ENCODE measurements at places on chromosomes 6 and 20.

DNA sequence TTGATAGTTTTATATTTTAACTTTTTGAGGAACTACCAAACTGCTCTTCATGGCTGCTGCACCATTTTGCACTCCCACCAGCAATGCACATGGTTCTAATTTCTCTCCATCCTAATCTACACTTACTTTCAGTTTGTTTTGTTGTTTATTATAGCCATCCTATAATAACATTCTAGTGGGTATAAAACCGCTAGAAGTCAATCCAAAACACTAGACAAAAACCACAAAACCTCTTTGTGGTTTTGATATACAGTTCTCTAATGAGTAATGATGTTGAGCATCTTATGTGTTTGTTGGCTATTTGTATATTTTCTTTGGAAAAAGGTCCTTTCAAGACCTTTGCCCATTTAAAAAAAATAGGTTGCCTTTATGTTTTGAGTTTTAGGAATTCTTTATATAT is 5.6 kb downstream of the RPP21 start:
- DNase-seq, result no peak

DNA sequence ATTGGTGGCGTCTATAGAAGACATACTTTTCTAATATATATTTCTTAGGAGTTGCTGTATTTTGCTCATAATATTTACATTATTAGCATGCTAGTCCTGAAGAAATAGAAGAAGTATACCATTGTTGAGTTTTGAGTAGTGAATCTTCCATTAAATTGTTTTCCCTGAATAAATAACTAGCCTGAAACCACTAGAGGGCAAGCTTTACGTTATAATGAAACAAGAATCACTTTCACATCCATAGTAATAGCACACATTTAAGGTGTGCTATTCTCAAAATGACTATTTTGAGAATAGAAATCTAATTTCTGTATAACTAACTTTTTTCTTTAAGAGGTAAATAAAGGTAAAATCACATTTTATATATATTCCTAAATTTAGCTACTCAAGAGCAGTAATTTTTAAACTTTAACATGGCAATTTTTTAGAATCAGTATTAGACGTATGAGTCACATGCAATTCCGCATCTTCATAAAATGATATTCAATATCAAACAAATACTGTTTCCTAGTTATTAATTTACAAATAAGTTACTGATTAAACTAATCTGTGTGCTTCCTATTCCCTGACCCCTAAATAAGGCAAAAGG is 213.2 kb upstream of the MANEA start:
- DNase-seq, result no peak

DNA sequence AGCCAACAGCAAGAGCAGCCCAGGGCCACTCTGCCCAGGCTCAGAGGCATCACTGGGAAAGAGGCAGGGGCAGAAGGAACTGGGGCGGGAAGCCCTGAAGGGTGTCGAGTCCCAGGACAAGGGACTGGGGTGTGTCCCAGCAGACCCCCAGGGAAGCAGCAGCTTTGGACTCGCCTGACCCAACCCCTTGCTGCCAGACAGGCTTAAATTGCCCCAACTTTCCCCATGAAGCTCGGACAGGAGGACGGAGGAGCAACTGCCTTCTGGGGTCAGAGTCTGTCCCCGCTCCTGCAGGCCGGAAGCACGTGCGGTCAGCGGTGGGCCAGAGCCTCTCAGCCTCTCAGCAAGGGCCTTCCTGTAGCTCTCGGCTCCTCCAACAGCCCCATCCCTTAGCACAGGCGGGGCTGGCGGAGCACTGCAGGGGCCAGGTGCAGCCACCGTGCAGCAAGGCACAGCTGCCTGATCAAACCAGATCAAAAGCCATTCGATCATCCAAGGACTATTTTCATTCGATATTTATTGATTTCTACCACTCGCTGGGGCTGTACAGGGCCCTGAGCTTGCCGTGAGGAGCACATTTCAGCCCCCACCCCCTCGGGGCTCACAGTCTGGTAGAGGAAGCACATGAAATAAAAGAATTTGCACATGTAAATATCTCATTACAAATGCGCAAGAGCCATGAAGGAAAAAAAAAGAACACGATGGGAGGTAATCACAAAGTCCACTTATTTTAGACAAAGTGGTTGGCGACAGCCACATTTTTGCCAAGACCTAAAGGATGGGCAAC is 31.8 kb upstream of the STX16 start:
- DNase-seq, result no peak

GRCh38 chr20:38498909-38499308 is 26.3 kb downstream of the RALGAPB start:
- DNase-seq, result no peak

- no peak for DNase-seq
Measured at GRCh38 chr20:58690396-58691135, 2.0 kb upstream of the NPEPL1 start.

DNA sequence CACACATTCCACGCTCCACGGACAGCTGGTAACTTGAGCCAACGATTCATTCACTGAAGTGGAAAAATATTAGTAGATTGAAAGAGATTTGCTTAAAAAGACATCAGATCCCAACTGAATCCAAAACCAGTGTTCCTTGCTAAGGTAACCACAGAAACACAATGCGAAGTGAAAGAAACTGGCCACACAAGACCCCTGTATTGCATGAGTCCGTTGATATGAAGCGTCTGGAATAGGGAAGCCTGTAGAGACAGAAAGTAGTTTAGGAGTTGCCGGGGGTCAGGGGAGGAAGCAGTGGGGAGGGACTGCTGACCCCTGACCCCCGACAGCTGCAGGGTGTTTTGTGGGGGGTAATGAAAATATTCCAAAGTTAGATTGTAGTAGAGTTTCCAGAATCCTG is 10.0 kb downstream of the PCK1 start:
- DNase-seq, result no peak
